ENCODE measurements at places on chromosomes 13 and 19.

GRCh38 chr13:45718063-45718462 is 15.9 kb downstream of the CBY2 start:
- no peak for DNase-seq

DNA sequence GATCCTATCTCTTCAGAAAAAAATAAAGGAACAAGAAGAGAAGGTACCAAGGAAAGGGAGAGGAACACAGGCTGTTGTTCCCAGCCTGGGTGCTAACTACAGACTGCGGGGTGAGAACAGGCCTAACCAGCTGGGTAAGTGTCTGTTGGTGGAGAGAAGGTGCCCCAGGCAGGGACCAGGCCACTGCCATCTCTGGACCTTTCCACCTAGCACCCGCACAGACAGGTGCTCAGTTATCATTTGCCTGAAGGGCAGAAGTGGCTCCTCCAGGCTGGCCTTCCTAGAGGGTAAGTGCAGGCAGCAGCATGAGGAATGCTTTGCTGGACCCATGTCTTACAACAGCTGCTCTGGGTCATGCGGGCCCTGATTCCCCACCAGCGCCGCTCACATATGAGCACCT is 10.1 kb downstream of the DNMT1 start:
- no peak for DNase-seq

DNA sequence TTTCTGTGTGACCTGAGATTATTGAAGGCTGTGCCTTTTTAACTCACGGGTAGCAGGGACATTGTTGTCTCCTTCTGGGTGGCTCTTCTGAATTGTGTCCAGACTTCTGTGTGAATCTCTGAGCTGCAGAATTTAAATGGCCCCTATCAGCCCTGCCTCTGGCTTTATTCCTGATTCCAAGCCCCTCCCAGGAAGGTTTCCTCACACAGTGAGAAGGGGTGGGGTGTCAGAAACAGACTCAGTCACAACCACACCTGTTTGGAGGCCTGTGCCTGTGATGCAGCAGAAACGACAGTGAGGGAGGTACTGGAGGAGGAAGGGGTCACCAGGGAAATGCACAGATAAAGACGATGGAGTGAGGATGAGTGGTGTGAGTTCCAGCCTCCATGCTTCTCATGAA is at the start of gene CLC:
CLC (minus strand) TSS at position 139 of the 400 bp plus-strand sequence; CDS start at position 62, 77 bp downstream.
- DNase-seq: no peak

DNA sequence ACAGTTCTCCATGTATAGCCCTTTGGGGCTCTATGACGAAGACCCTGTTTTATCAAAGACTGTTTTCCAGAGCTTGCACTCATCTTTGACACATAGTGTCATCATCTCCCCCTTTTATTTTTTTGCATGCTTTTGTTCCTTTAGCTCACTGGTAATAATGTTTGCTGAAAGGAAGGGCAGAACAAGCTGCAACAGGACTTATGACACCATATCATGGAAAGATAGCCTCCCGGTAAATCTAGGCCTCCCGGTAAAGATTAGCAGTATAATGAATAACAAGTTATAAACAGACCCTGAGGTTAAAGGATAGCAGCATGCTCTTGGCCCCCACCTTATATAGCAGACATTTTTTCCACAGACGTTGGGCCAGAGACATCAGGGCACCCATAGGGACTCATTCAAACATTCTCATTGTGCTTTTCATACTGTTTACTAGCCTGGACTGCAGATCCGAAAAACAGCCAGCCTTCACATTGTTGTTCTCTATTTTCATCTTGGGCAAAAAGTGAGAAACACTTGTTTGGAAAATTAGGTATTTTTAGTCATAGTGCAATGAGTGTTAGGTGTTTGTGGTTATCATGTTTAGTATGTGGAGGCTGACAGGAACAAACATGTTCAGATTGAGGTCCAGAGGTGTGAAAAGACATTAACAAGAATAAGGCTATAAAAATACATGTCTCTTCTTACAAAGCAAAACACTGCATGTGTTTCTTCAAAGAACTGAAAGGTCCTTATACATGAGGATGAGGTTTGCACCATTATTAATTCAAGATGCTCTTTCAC is 136.9 kb upstream of the SPRY2 start:
- peak; percentile 34 for DNase-seq

DNA sequence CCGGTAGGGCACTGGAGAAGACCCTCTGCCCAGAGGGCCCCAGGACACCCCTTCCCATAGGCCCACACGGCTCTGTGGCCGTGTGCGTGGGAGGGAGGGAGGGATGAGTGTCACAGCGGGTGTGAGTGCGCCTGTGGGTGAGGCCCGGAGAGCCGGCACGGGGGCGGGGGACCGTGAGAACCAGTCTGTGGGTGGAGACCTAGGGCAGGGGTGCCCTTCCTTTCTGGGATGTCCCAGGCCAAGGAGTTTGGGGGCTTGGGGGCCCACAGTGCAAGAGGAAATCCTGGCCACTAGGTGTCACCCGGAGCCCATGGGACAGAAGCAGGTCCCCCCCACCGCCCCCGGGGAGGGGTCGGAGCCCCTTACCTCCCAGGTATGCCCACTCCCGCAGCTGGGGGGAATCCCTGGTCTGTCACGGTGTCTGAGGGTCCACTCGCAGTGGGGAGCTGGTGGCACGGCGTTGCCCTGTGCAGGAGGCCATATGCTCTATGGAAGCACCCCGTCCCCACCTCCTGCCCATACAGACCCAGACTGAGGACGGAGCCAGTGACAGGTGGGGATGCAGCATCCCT is 16.0 kb upstream of the SLC7A10 start:
- no peak for DNase-seq

GRCh38 chr13:72823724-72824123 is 41.8 kb downstream of the PIBF1 start:
- no peak for DNase-seq

DNA sequence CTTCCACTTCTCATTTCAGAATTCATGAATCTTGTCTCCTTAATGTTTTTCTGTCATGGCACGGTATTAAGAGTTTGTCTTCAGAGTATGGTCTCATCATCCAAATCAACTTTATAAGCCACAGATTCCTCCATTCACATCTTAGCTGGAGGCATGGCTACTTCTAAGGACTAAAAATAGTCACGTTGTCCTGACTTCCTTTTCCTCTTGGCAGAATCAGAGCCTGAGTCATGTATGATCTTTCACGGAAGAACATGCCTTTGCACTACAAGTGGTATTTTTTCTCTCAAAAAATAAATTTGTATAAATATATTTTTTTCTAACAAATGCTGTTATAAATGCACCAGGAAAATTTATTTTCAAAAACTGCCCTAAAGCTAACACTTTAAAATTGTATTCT is 71.4 kb downstream of the ALOX5AP start:
- DNase-seq: no peak

DNA sequence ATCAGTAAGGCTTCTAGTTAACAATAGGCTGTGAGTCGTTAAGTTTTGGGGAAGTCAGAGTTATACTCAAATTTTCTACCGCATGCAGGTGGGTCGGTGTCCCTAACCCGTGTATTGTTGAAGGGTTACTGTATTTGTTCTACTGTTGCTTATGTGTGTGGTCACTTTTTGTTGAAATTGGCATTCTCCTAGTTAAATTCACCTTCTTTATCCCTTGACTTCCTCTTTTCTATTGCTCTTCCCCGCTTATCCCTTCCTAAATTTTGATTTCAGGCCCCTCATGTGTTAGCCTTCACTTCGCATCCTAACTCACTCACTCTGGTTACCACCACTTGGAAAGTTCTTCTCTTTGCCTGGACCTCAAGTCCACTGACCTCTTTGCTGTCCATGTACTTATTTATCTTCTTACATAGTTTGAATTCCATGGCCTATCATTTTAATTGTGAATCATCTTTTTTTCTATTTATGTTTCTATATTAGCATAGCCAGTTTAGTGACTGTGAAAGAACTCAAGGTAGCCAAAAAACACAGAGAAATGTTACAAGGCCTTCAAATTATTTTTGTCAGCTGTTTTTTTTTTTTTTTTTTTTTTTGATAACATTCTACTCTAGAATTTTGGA is 52.9 kb downstream of the NDFIP2 start:
- no peak for DNase-seq

DNA sequence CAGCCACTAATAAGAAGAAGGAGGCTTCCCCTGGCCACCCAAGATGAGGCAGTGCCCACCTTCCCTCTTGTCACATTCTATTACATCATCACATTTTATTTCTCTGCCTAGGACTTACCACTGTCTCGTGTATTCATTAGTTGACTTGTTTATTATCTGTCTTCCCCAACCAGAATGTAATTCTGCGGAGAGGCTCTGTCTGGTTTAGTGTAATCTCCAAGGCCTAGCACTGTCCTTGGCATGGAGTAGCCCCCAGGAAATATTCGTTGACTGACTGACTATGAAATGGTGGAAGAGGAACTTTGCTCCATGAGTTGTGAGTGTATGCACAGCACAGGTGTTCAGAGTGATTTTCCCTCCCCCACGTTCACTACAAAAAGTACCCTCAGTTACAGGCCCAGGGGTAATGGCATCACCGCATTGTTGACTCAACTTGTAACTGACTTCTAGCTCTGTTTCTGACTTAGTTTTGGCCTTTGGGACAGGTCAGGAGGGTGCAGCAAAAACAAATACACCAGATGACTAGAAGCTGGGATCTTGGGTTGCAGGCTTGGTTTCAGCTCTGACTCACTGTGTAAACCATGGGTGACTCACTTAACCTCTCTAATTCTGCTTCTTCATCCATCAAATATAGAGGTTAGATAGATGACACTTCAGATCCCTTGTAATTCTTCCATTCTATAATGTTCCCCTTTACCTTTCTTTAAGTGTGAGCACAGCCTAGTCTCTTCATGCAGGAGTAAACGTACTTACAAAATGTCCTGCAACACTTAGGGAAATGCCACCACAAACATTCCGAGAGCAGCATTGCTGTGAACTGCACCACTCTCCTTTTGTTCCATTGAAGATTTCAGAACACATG is 229.7 kb downstream of the KCNRG start:
- DNase-seq: no peak

DNA sequence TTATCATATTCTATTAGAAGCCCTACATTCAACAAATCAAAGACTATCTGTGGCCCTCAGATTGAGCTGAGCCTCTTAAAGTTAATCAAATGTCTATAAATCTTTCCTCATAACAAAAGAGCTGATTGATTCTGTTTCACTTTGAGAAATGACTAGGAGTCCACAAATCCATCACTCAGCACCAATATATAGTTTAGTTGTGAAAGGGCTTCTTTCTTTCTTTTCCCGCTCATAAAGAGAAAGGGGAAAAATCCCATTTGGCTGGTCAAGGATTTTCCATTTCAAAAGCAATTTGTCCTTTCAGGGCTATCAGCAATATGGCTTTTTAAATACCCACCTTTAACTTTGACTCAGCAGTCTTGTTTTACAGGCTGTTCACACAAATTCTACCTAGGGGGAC is 408.5 kb upstream of the PCDH20 start:
- no peak for DNase-seq

GRCh38 chr13:21833921-21834320 is 163.0 kb downstream of the FGF9 start:
- no peak for DNase-seq

GRCh38 chr13:94666065-94666464 is 46.3 kb downstream of the SOX21 start:
- no peak for DNase-seq

GRCh38 chr13:69737129-69737935 is 370.3 kb upstream of the ATXN8OS start:
- DNase-seq: no peak

GRCh38 chr19:4380254-4380727 is 20.1 kb downstream of the SH3GL1 start:
- DNase-seq: peak; percentile 45

DNA sequence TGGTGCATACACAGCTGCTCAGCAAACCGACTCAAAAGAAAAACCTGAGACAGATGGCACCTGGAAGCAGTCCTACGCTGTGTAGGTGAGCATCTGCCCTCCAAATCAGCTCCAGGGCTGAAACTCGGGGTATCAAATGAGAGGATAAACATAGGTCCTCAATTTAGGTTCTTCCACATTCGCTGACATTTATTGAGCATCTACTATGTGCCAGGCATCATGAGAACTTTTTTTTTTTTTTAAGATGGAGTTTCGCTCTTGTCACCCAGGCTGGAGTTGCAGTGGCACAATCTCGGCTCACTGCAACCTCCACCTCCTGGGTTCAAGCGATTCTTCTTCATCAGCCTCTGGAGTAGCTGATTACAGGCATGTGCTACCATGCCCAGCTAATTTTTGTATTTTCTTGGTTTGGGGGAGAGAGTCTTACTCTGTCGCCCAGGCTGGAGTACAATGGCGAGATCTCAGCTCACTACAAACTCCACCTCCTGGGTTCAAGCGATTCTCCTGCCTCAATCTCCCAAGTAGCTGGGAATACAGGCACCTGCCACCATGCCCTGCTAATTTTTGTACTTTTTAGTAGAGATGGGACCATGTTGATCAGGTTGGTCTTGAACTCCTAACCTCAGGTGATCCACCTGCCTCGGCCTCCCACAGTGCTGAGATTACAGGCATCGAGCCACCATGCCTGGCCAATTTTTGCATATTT is 13.4 kb downstream of the QPCTL start:
- DNase-seq: no peak

- no peak for DNase-seq
Observed at GRCh38 chr13:75839406-75839805, 203.3 kb downstream of the LMO7 start.

GRCh38 chr19:15265850-15266248 is 33.6 kb upstream of the EPHX3 start:
- DNase-seq: no peak

GRCh38 chr19:19214892-19215291 is 3.1 kb downstream of the NCAN start:
- no peak for DNase-seq

DNA sequence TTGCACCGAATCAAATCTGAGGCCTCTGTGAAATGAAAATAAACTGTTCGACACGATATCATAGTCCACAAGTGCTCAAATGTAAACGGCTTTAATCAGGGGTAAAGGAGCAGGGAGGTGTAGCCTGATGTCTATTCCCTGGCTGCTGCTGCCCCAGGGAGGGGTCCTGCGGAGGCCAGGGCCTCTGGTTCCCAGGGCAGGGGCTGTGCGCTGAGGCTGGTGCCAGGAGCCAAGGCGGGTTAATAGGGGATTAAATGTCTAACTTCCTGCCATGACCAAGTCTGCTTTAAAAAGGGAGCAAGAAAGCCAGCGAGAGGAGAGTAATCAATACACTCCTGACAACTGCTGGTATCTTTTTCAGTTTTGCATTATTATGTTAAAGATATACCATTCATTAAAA is 59.4 kb downstream of the ZNF536 start:
- no peak for DNase-seq

DNA sequence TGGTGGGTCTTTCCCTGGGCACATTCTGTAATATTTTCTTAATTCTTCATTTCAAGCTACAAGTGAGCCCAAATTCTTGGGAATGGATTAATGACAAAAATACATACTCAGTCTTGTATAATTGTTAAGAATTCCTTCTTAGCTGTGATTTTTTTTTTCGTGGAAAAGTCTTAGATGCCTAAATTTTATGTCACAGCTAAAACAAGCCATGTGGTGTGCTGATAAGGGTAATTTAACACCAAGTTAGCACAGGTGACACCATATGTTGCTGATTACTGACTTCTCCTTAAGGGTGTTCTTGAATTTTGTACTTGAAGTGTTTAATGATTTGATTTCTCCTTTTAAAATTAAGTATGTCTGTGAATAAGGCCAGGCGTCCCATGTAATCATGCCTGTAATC is 29.3 kb downstream of the WDFY2 start:
- DNase-seq: no peak
